ENCODE measurements at places on chromosomes 3 and 15.

DNA sequence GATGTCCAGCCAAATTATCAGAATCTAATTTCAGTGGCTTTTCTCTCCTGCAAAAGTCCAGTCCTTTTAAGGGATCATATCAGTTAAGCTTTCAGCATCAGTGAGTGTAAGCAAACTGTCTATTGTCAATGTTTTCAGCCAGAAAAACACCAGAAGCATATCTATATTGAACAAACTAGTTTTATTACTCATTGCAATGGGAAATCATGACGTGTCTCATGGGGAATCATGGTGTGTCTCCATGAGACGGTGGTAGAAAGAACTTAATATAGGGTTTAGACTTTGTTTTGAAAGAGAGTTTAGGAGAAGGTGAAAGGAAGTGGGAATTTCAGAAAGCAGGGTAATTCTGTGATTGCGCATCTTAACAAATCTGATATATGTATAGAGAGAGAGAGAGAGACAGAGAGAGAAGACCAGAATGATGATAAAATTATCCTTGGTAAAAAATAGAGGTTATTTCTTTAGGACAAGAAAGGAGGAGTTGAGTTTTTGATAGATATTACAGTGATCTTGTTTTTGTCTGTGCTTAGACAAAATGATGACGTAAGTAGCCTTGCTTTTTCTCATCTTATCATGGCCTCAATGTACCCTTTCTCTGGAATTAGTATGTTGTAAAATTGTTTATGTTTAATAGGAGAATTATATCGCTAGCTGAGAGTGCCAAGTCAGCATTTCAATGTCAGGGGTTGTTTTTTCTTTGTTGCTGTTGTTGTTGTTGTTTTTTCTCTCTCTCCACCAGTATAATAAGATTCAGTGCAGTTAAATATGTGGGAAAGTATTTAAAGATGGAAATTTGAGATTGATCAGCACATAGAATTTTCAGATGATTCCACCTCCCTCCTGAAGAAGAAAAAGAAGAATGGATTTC, 129.9 kb upstream of the OSTN start:
- peak; percentile 48 for DNase-seq

DNA sequence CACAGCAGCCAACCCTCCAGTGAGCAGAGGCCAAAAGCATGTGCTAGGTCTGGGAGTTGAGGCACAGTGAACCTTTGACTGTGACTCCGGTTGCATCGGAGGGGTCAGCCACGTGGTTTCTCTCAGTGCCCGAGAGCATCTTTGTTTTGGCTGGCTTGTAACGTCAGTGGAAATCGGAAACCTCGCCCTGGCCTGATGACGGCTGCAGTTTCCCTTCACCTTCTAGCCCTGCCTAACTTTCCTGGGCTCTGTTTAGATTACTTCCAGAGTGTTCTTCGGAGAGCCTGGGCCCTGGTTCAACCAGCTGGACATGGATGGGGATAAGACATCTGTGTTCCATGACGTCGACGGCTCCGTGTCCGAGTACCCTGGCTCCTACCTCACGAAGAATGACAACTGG, 56.6 kb downstream of the MESD start:
- DNase-seq: no peak

- peak; percentile 53 for DNase-seq
Measured at GRCh38 chr15:93035953-93036810, 52.8 kb downstream of the RGMA start.

DNA sequence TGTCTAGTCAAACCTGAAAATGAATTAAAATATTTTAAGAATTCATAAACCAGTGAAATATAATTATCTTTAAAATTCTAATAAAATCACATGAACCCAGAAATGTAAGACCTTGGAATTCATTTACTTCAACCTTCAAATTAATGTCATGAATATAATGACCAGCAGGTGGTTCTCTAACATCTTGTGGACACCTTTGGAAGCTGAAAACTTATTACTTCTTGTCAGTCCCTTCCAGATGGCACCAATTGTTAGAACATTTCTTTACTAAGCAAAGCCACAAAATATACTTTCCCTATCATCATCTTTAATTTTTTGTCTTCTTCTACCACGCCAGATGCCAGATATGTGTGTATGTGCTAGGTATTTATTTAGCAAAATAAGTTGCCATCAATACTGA, 240.0 kb downstream of the MBNL1 start:
- DNase-seq: no peak

GRCh38 chr3:27681249-27681748, 40.8 kb downstream of the EOMES start:
- peak; percentile 91 for DNase-seq

GRCh38 chr3:188431040-188431439, 277.1 kb downstream of the LPP start:
- DNase-seq: no peak

GRCh38 chr15:95215017-95215416, 983.7 kb downstream of the MCTP2 start:
- DNase-seq: no peak

DNA sequence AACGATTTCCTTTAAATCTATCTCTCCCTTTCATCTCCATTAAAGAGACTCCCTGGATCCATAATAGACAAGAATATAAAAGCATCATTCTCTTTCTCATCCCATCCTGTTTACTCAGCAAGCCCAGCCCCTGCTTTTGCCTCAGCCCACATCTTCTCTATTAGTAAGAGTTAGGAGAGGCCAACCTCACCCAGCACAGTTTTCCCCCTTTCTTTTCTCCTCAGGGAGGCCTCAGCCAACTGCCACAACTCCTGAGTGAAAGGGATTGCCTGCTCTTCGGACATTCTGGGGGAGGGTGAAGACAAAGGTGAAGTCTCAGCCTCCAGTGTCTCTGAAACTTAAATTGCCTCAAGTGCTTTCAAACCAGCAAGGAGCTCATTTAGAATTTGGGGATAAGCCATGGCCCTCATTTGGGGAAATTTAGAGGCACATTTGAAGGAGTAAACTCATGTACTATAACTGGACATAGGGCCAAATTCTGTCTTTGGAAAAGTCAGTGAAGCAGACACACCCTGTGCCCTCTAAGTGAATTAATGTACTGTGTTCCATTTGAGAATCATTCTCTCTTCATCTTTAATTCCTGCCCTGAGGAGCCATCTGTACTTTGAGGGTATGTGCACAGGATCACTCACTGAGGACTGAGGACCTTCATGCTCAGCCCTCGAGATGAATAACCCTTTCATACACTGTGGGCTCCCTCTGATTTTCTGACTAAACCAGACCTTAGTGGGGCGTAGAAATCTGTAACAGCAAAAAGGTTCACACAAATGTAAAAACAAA, 82.5 kb downstream of the SOX2 start:
- peak; percentile 6 for DNase-seq

DNA sequence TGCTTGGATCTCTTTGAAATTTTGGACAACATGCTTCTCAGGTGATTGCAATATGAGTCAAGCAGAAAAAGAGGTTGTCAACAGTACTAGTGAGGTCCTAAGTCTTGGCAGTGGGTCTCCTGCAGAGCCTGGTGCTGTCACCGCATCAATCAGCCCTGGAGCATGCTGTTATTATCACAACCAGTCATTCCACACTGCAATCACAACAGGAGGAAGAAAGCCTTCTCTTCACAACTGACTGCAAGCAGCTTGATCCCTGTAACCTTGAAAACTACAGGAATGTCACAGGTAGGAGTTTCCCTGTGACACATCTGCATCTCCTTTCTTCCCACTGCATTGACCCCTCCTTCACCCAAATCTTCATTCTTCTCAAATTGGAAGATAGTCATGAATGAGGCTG, 451.1 kb upstream of the ATP11B start:
- DNase-seq: no peak

- DNase-seq: no peak
Measured at GRCh38 chr3:189598530-189599225, 32.5 kb upstream of the TP63 start.

- DNase-seq: peak; percentile 64
Measured at GRCh38 chr3:12139111-12139511, 19.6 kb downstream of the TIMP4 start.

- DNase-seq: peak; percentile 30
Measured at GRCh38 chr3:42653560-42654330, at the start of gene ZBTB47. TSS of gene ZBTB47 (plus strand) at chr3:42653697. CDS start at chr3:42658356, 4,659 bp downstream.

DNA sequence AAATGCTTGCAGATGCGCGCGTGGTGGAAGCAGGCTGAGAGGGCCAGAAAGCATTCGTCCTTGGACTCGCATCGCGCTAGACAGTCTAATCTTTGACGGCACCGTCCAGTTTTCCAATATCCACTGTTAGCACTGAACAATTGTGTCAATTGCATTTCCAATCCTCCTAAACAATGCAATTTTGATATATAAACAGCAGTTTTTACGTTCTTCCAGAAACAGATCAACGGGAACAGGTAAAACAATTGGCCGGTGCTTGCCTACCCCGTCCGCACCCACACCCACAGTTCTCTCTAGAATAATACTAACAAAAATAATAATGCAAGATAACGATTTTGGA, 17.2 kb downstream of the CPN2 start:
- no peak for DNase-seq

DNA sequence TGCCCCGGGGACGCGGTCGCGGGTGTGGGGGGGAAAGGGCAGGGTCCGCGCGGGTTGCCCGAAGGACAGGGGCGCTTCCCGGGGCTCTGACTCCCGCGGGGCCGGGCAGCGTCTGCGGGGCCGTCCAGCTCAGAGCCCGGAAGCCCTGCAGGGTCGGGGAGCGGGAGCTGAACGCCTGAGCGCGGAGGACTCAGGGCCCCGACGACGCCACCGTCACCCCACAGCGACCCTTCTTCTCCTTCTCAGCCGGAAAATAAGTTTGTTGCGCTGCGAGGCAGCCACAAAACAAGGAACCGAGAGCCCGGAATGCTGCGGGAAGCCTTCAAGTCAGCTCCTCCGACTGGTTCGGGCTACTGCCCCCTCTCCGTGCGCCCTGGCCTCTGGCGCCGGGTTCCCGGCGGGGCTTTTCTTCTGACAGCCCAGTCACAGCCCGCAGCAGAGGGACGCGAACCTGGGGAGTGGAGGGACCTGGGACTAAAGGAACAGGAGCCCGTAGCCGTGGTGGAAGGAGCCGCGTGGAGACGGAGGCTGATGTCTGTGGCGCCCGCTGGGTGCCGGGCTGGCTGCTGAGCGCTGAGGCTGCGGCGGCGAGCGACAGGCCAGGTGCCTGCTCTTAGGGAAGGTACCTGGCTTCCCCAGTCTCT, 484 bp downstream of the CNTN4 start:
- DNase-seq: peak; percentile 12

Measured in fibroblast of skin of right biceps (primary cell).